ENCODE measurements at places on chromosomes 1 and 21.
A peak's percentile ranks its signal among the peaks of the same experiment; 100 is the strongest.

GRCh38 chr1:92315766-92316599 is 17.1 kb downstream of the RPAP2 start:
- DNase-seq: no peak

DNA sequence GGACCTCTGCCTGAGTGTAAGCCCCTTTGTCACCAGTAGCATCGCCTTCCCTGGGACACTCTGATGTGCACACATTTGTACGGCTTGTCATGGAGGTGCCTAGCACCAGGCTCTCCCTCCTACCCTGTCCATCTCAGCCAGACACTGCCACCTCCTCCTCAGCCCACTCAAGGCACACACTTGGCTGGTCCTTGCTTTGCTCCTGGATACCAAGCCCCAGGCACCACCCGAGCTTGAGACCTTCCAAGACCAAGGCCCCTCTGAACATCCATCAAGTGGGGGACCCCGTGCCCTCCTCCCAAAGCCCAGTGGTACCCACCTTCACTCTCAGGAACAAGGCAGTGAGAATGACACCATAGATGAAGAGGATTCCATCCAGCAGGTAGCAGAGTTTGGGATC is 78.0 kb downstream of the CD247 start:
- no peak for DNase-seq

GRCh38 chr21:33308586-33309490 is 15.9 kb upstream of the IFNAR1 start:
- no peak for DNase-seq

- DNase-seq: no peak
Measured at GRCh38 chr21:14886001-14886400, 178.8 kb downstream of the NRIP1 start.

- DNase-seq: no peak
Measured at GRCh38 chr1:177913762-177914540, 55.9 kb downstream of the SEC16B start.

GRCh38 chr21:22885614-22886013 is 1887.4 kb downstream of the NCAM2 start:
- DNase-seq: no peak

DNA sequence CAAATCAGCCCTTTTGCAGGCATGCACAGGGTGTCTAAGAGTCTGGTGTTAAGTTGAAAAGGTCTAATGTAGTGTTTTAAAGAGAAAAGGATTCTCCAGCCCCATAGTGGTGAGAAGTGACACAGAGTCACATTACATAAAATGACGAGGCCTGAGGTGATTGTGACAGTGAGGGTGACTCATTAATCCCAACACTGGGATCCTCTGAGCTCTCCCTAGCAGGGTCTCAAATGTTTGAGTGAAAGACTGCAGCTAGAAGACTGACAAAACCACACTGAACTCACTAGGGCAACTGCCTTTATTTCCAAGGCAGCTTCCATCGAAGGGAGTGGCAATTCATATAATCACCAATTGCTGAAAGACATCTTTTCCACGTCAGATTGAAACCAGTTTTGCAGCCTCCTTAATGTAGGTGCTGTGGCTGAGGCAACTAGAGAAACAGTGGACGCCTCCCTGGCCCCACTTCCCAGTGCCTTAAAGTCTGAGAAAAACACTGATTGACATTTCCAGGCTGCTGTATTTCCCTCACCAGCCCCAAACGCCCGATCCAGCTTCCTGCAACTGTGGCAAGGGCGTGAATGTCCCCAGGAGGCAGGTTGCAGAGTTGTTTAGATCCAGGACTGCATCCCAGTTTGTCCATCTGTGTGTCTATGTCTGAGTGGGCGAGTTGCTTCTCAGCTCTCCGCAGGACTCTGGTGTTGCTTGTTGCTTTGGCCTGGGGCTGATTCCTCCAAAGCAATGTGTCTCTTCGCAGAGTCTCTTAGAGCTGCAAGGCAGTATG is 81.4 kb downstream of the RUNX1 start:
- no peak for DNase-seq

DNA sequence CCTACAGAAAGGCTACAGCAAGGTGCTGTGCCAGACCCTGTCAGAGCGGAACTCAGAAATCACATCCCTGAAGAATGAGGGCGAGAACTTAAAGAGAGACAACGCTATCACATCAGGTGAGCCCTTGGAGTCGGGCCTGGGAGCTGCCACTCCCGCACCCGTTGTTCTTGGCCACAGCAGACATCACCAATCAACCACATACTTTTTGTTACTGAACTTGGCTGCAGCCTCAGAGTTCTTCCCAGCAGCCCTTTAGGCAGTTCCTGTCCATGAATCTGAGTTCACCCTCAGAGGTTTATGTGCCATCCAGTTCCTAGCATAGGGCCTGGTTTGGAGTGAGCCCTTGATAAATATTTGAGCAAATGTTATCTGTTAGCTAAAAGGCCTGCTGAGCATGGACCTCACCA is 61.6 kb downstream of the FHAD1 start:
- no peak for DNase-seq

GRCh38 chr1:205748403-205749233 is 1.4 kb downstream of the NUCKS1 start:
- DNase-seq: no peak

- no peak for DNase-seq
Measured at GRCh38 chr1:118104951-118105350, 80.1 kb downstream of the SPAG17 start.

- peak; percentile 62 for DNase-seq
Measured at GRCh38 chr1:168643152-168643551, 66.7 kb downstream of the XCL1 start.

- no peak for DNase-seq
Measured at GRCh38 chr1:161763522-161764098, 2.5 kb upstream of the ATF6 start.
